ENCODE measurements at places on chromosomes 2 and 18.
A peak's percentile ranks its signal among the peaks of the same experiment; 100 is the strongest.

- no peak for DNase-seq
These were observed 117.4 kb downstream of the FAM210A start for GRCh38 chr18:13608791-13609532.

DNA sequence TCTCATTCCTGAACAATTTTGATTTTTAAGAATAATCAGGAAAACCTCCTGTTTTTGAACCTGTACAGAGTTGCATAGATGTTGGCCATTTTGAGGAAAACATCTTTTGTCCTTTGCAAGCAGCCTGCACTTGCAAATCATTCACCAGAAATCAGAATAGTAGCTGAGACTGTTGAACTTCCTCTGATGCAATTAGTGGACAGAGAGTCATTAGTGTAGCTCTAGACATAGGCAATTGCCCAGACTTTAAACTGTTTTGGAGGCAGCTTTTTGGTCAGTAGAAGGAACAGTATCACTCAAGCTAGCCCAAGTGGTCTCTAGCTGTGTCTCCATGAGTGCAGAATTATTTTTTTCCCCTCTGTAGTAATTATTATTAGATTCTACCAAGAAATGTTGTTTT lies 326.1 kb downstream of the PIK3C3 start:
- no peak for DNase-seq

DNA sequence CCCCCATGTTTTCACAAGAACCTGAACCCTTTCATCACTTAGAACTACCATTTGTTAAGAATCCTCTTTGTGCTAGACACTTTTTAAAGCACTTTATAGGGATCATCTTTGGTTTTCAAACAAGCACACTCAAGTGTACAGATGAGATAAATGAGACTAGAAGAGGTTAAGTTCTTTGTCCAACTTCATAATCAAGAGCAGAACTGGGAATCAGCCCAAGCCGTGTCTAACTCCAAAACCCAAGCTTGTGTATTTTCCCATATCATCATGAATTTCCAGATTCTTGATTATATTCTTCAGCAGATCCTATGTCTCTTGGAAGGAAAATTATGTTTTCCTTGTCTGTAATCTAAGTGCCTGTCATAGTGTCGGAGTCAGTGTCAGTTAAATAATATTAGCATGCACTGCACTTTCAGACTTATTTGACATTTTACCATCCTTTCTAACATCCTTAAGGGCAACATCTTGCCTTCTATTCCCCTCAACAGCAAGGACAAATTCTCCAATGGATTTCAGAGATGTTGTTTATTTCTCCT lies 123.0 kb upstream of the SETBP1 start:
- DNase-seq = no peak

GRCh38 chr2:234955971-234956509 lies 4.2 kb downstream of the SH3BP4 start:
- no peak for DNase-seq

DNA sequence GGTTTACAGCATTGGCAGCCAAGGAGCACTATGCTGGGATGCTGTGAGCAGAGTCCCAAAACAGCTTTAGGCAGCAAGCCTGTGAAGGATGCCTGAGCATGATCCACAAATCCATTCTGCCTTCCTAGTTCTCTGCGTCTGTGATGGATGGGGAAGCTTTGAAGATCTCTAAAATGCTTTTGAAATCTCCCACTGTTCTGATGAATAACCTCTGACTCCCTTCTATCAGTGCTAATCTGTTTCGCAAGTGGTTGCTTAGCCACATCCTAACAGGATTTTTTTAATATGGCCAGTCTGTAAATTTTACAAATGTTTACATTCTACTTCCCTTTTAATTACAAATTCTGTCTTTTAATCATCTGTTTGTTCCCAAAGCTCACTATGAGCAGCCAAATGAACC lies 319.2 kb downstream of the GULP1 start:
- no peak for DNase-seq

GRCh38 chr2:8148260-8149006 lies 533.4 kb upstream of the ID2 start:
- no peak for DNase-seq

- DNase-seq = no peak
These were observed 17.7 kb downstream of the VPS54 start for GRCh38 chr2:64001382-64002101.

- DNase-seq = no peak
These were observed 139.6 kb upstream of the CTAGE1 start for GRCh38 chr18:22557168-22557941.

GRCh38 chr2:28624793-28625701 lies 126.6 kb upstream of the PPP1CB start:
- DNase-seq = no peak

GRCh38 chr2:174603280-174603679 lies 5.7 kb upstream of the WIPF1 start:
- no peak for DNase-seq

DNA sequence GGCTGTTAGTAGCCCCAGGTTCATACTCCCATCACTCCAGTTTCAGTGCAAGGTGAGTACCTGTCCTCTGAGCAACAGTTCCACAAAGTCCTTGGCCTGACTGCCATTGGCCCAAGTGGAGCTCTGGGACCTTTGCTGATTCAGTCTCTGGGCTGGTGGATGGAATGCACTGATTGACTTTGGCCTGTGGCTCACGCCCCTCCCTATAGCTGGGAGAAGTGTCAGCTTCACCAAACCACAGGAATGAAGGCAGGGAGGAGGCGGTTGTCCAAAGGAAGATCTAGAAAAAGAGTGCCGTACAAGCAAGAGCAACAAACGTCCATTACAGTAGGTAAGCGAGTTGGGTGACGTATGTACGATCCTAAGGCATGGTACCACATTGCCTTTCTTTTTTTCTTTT lies 34.0 kb downstream of the QPCT start:
- no peak for DNase-seq

DNA sequence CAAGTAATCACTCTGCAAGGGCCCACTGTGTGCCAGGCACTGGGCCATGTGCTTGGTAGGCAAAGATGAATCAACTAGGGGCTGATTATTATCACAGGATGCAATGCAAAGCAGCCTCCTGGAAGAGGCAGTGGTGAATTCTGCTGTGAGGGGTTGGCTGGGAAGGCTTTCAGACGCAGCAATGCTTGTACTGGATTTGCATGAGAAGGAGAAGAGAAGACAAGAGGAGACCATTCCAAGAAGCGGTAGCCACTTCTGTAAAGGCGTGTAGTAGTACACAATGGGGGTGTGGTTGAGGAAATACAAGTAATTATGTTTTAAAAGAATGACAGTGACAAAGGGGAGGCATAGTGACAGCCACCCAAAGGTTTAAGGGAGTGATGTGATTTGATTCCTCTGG lies 502.7 kb downstream of the PLCL1 start:
- no peak for DNase-seq

DNA sequence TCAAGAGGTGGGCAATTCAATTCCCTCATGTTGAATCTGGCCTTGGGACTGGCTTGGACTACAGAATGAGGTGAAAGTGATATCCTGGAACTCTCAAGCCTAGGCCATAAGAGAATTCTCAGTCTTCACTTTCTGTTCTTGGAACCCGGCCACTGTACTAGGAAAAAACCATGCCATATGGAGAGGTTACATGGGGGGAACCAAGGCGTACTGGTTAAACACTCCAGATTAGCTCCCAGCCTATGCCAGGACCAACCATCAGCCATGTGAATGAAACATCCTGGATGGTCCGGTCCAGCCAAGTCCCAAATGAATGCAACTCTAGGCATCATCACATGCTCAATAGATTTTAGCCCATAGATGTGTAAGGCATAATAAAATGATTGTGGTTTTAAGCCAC lies 56.4 kb downstream of the ZNF385B start:
- no peak for DNase-seq

- DNase-seq = no peak
These were observed 215.1 kb upstream of the CYP26B1 start for GRCh38 chr2:72362733-72363132.

DNA sequence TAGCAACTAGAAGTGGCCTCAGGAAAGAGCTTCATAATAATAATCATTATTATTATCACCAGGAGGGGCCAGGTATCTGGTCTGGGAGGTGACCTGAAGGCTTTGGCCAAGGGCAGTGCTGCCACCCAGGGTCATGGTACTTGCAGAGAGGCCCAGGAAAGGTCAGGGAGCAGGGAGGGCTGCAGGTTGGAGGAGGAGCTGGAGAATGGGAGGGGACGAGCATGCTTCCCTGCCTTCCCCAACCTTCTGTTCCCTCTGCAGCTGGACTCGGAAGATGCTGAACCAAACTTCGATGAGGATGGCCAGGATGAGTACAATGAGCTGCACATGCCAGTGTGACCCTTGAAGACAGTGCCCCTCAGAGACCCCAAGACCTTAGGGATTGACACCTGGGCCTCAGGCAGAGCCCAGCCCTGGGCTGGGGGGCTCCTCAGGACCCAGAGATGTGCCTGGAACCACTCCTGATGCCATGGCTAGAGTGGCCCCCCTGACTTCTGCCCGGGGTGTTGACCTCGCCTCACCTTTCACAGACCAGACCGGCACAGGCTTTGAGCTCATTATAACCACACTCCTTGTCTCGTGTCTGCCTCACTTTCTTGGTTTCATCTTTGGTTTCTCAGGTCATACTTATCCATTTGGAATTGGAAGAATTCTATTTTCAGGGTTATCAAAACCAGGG lies 14.1 kb downstream of the SLC4A3 start:
- no peak for DNase-seq

DNA sequence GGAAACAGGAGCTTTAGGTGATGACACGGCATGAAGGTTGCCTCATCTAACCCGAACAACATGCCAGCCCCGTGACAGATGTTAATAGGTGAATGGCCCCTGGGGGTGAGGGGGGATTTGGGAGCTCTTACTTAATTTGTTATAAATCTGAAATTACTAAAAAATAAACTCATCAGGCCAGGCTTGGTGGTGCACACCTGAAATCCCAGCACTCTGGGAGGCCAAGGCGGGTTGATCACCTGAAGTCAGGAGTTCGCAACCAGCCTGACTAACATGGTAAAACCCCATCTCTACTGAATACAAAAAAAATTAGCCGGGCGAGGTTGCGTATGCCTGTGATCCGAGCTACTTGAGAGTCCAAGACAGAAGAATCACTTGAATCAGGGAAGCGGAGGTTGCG lies 6.1 kb downstream of the STK25 start:
- no peak for DNase-seq

DNA sequence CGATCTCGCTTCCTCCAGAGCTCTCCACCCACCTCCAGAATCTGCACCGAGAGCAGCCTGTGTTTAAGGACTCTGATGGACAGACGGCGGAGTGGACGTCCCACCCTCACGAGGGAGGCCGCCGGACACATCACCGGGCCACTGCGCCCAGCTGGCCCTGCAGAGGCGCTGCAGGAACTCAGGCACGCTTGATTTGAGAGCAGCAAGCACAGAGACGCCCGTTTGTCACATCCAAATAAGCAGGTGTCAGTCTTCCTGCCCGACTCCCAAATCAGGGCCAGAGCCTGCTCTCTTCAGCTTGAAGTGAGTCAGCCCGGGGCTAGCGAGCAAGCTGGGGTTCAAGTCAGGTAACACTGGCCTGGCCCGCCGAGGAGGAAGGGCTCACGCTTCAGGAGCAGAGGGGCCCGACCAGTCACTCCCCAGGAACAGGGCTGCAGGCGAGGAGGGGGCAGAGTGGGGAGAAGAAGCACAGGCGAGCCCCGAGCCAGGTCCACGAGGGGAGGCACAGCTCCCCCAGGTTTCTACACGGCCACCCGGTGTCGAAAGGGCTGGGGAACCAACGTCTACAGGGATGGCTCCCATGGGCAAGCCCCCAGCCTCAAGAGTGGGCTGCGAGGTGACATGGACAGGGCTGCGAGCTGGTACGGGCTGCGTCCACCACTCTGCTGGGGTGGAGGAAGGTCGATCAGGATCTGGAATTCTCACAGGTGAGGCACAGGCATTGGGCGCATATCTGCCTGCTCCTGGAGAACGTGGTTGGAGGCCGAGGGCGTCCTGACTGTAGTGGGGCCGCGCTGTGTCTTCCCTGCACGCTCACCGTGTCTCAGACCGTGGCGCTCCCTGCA lies 52.5 kb upstream of the CTDP1 start:
- DNase-seq = no peak

- DNase-seq = no peak
These were observed 35.3 kb downstream of the FRZB start for GRCh38 chr2:182831101-182831500.

DNA sequence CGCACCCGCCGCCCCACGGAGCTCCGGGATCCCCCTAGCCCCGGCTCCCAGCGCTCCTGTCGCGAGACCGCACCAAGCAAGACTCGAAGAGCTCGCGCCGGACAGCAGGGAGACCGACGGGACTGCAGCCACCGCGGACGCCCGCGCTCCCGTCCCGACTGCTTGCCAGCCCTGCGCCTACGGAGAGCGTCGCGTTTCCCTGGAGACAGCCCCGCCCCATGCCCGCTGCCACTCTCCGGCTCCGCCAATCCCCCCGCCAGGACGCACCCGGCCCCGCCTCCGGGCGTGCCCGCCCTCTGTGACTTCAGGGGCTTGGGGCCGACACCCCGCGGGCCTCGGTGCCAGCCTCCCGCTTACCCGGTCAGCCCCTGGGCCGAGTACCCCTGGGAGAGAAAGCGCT lies at the start of gene ANKMY1:
TSS of gene ANKMY1 (minus strand) at position 181 of the 400 bp plus-strand sequence. CDS start 653 bp downstream, outside the sequence.
- peak; percentile 80 for DNase-seq

All from RWPE2 (cell line).